Lower lobe of right lung (tissue), 2 donors: ENCODE measurements at places on chromosomes 4 and X. TPM values are rescaled to one million over a fixed set of nuclear protein-coding genes. Genes with fewer than 3 reads are reported as not detected.

- no peaks in the 10 kb centered on the region for H3K4me1 ChIP-seq
- no peak overlapping the region for H3K4me3 ChIP-seq
- DNase-seq = no peak
- no peak overlapping the region for H3K27ac ChIP-seq
- no peaks in the 10 kb centered on the region for H3K27me3 ChIP-seq
These were observed 79.0 kb upstream of the TRAM1L1 start for GRCh38 chr4:117164338-117164737.

DNA sequence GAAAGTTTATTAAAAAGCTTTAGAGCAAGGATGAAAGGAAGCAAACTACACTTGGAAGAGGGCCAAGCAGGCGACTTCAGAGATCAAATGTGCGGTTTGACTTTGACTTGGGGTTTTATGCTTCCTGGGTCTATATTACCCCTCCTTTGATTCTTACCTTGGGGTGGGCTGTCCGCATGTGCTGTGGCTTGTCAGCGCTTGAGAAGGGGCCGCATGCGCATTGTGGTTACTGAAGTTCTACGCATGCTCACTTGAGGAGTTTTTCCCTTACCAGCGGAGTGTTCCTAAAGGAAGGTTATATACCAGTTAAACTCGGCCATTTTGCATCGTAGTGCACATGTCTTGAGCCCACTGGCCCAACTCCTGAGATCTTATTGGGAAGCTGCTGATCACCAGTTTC, 9.9 kb downstream of the ZNF157 start:
- no peaks in the 10 kb centered on the region for H3K27me3 ChIP-seq
- no peaks in the 10 kb centered on the region for H3K36me3 ChIP-seq
- DNase-seq = peak; percentile 42
- H3K4me1 ChIP-seq = no peaks in the 10 kb centered on the region
- H3K27ac ChIP-seq = no peak overlapping the region

GRCh38 chr4:181161669-181162068, 1081.5 kb upstream of the TENM3 start:
- H3K27me3 ChIP-seq = no peaks in the 10 kb centered on the region
- no peaks in the 10 kb centered on the region for H3K4me1 ChIP-seq
- no peak overlapping the region for H3K4me3 ChIP-seq
- H3K36me3 ChIP-seq = no peaks in the 10 kb centered on the region
- DNase-seq = no peak

- no peak for DNase-seq
- H3K36me3 ChIP-seq = no peaks in the 10 kb centered on the region
- no peaks in the 10 kb centered on the region for H3K27me3 ChIP-seq
- no peaks in the 10 kb centered on the region for H3K4me1 ChIP-seq
- H3K27ac ChIP-seq = no peak overlapping the region
These were observed 15.5 kb upstream of the TDO2 start for GRCh38 chr4:155887847-155888570.

Gene UGT2B10
- not detected for total RNA-seq

Gene GAGE12H
- not detected for total RNA-seq

DNA sequence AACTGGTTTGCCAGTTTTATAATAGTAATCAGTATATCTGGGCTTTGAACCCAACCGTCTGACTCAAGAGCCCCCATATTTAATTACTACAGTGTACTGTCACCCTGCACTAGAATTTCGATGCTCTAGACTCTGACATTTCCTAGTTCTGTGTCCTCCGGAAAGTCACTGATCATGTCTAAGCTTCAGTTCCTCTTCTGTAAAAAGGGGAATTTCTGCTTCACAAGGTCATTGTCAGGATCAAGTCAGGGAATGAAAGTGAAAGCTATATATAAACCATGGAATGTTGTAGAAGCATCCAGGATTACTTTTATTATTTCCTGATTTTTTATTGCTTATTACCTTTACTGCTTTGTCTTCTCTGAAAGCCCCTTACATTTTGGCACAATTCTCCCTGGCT, 4.0 kb upstream of the KCNIP4 start:
- DNase-seq = no peak
- no peaks in the 10 kb centered on the region for H3K4me1 ChIP-seq
- H3K4me3 ChIP-seq = no peak overlapping the region
- peaks cover 10% of the 10 kb centered on the region for H3K27me3 ChIP-seq
- no peaks in the 10 kb centered on the region for H3K36me3 ChIP-seq

- no peaks in the 10 kb centered on the region for H3K36me3 ChIP-seq
- H3K4me3 ChIP-seq = no peak overlapping the region
- H3K4me1 ChIP-seq = no peaks in the 10 kb centered on the region
These were observed 112.5 kb downstream of the ANAPC10 start for GRCh38 chr4:144985531-144985930.

DNA sequence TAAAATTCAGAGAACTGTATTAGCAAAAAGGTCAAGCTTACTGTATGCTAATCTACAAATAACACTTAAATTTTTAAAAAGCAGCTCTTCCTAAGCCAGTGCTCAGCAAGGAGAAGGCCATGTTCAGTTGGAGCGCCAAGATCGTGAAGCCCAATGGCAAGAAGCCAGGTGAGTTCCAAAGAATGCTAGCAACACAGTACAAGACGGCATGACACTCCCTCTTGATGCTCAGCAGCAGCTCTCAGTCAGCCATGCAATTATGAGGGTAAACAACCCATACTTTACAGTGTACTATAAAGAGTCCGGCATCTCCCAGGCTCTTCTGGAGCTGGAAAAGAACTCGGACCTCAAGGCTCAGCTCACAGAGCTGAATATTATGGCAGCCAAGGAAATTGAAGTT, 34.9 kb downstream of the STX18 start:
- H3K27ac ChIP-seq = no peak overlapping the region
- H3K27me3 ChIP-seq = no peaks in the 10 kb centered on the region
- H3K4me3 ChIP-seq = no peak overlapping the region
- H3K36me3 ChIP-seq = no peaks in the 10 kb centered on the region
